Activated CD4-positive, alpha-beta T cell treated with anti-CD3 and anti-CD28 coated beads, Interleukin-2, amount 10 ng/mL, durations not matched to agents 24 days and 14 days (primary cell): ENCODE measurements at places on chromosomes 12 and 14. TPM values are rescaled to one million over a fixed set of nuclear protein-coding genes. Genes with fewer than 3 reads are reported as not detected.

Gene CCNB1IP1
- 60.5 and 61.8 TPM in 2 replicates for total RNA-seq

- no peak for DNase-seq
Measured at GRCh38 chr12:43148691-43149090, 403.3 kb downstream of the ADAMTS20 start.

Gene CCDC38
- total RNA-seq = not detected in 2 replicates

Gene RERG
- total RNA-seq = not detected in 2 replicates

DNA sequence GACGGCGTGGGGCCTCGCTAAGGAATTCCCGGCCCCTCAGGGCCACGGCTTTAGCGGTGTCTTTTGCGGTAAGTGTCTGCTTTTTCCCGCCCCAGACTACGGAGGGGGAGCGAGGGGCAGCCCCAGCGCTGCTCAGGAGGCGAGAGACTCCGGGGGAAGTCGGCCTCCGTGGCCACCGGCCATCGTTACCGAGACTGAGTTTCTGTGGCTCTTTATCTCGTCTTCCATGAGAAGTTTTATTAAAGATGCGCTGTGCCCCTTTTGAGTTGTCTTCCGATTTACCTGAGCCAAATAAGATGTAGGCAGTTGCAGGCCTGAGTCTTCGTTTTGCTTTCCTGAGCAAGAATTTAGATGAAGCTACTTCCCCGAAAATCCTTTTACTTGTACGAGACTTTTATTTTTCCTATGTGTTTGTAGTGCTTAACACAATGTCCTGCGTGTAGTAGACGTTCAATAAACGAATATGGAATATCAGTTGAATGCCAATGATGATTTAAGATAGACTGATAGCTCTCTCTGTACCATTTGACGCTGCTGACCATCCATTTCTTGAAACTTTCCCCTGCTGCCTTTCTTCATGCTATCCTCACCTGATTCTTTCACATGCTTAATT, 462 bp downstream of the SRP54 start:
- no peak for DNase-seq

Gene OR5AU1
- not detected in 2 replicates for total RNA-seq

GRCh38 chr12:123142518-123142840, 8.4 kb downstream of the PITPNM2 start:
- DNase-seq = no peak

Gene MYH7
- not detected in 2 replicates for total RNA-seq

Gene B4GALNT3
- total RNA-seq = 6.6 TPM in 2 replicates

Gene TEX52
- 0.17 TPM in 1 of 2 replicates, not detected in the other for total RNA-seq

DNA sequence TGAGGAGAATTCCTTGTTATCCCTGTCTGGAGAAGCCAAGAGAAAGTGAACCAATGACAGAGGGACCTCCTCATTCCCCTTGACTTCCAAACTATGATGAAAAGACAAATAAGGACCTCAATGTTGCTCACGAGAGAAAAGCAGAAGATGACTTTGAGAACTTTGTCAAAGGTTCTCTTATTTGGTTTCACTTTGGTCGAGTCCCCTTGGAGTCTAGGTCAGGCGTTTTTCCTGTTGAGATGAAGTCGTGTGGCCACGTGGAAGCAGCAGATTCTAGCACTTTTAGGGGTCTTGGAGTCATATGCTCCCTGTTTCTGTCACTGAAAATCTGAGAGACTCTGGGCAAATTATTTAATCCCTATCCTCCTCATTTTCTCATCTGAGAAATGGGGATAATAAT, 33.8 kb upstream of the COL2A1 start:
- DNase-seq = no peak

- no peak for DNase-seq
Measured at GRCh38 chr12:18849080-18849479, 111.2 kb downstream of the CAPZA3 start.

DNA sequence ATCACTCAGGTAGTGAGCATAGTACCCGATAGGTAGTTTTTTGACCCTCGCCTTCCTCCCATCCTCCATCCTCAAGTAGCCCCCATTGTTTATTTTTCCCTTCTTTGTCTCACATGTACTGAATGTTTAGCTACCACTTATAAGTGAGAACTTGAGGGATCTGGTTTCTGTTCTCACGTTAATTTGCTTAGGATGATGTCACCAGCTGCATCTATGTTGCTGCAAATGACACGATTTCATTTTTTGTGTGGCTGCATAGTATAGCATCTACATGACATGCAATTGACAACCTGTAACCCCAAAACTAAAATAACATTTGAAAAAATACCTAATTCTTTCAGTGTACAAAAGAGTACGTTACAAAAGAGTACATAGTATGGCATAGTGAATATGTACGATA, 254.0 kb upstream of the NOVA1 start:
- no peak for DNase-seq
